Subcutaneous adipose tissue (tissue), 4 donors: ENCODE measurements at places on chromosomes 11 and 22. TPM values are rescaled to one million over a fixed set of nuclear protein-coding genes. Genes with fewer than 3 reads are reported as not detected.

Gene CREB3L1
- 3.1 TPM for total RNA-seq

Gene TRIM49
- not detected for total RNA-seq

Gene SLN
- not detected for total RNA-seq

Gene MUC2
- 1.3 TPM for total RNA-seq

Gene LRRN4CL
- 17.3 TPM for total RNA-seq

Gene DLG2
- total RNA-seq = 7.0 TPM

Gene TBX1
- 0.65 TPM for total RNA-seq

Gene SLC1A2
- 1.3 TPM for total RNA-seq

Gene IGSF9B
- total RNA-seq = 3.3 TPM

Gene APBB1
- total RNA-seq = 20.9 TPM

Gene OR8D1
- total RNA-seq = not detected

Gene OR5P2
- total RNA-seq = not detected

Gene SCGB1A1
- total RNA-seq = not detected

Gene ACR
- not detected for total RNA-seq

Gene ADAMTS8
- 0.17 TPM for total RNA-seq

Gene OR4C12
- not detected for total RNA-seq

Gene CCDC116
- 0.22 TPM for total RNA-seq

Gene CADM1
- 9.3 TPM for total RNA-seq

Gene OR52I2
- total RNA-seq = not detected

Gene PGGHG
- 14.5 TPM for total RNA-seq

Gene NRXN2
- total RNA-seq = 3.2 TPM

Gene ZNF280B
- total RNA-seq = 0.49 TPM

Gene KLHL35
- 1.3 TPM for total RNA-seq

Gene CARD16
- 14.2 TPM for total RNA-seq

Gene MRGPRX4
- not detected for total RNA-seq

Gene ST3GAL4
- 24.7 TPM for total RNA-seq

Gene LMNTD2
- total RNA-seq = 0.88 TPM

Gene SCN4B
- 5.2 TPM for total RNA-seq

Gene LGALS1
- total RNA-seq = 2,793 TPM

Gene CRYBB3
- not detected for total RNA-seq

Gene MYBPC3
- 0.17 TPM for total RNA-seq

Gene OR5I1
- not detected for total RNA-seq

Gene APOA4
- total RNA-seq = not detected

Gene MB
- not detected for total RNA-seq

Gene OR8D4
- not detected for total RNA-seq

Gene CDC45
- total RNA-seq = not detected

Gene IFTAP
- 22.3 TPM for total RNA-seq

Gene C11orf87
- total RNA-seq = not detected
